WERI-Rb-1 (cell line): ENCODE measurements at places on chromosomes 11 and 22.

- no peak for DNase-seq
Measured at GRCh38 chr22:43128928-43129424, 14.2 kb downstream of the MCAT start.

- no peak for DNase-seq
Measured at GRCh38 chr11:78497293-78497692, 77.4 kb downstream of the NARS2 start.

- no peak for DNase-seq
Measured at GRCh38 chr11:35765211-35765610, 102.6 kb downstream of the TRIM44 start.

GRCh38 chr11:18203723-18204122, 31.1 kb downstream of the MRGPRX4 start:
- DNase-seq: peak; percentile 56

DNA sequence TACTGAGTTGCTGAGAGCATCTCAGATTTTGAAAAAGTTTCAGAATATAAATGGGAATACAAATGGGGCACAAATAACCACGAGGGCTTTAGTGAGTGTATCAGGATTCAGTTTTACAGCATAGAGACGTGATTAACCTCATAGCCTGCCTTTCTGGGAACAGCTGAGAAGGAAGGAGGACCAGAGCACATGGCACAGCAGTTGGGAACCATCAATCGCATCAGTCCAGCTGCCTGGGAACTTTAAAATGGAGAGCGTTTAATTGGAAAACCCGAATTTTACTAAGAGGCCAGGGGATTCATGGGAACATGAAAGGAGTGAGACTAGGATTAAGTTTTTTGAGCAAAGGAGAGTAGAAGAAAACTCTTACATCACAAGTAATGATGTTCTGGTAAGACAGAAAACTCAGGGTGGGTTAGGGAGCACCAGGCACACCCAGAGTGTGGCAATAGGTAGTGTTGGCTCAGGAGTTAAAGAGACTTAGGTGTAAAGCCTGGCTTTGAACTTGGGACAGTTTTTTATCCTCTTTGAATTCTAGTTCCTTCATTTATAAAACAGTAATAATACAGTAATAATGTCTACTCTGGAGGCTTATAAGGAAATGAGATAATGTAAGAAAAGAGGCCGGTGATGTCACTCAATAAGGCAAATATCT, 40.2 kb downstream of the FZD4 start:
- DNase-seq: no peak

DNA sequence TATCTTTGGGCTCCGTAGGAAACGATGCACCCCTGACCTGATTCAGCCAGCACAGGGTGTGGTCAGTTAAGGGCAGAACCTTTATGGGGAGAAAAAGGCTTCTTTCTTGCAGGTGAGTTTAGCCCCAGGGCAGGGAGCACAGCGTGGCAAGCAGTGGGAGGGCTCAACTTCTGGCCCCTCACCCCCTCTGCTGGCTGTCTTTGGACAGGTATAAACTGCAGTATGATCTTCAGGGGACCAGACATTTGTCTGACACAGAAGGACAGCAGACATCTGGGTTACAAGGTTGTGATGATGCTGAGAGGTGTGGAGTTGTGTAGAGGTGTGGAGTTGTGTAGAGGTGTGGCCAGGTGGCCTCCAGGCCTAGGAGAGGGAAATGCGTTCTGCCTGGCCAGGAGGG, 324.0 kb upstream of the PLET1 start:
- peak; percentile 54 for DNase-seq

- DNase-seq: no peak
Measured at GRCh38 chr11:67627812-67628624, 1.7 kb downstream of the NUDT8 start.

DNA sequence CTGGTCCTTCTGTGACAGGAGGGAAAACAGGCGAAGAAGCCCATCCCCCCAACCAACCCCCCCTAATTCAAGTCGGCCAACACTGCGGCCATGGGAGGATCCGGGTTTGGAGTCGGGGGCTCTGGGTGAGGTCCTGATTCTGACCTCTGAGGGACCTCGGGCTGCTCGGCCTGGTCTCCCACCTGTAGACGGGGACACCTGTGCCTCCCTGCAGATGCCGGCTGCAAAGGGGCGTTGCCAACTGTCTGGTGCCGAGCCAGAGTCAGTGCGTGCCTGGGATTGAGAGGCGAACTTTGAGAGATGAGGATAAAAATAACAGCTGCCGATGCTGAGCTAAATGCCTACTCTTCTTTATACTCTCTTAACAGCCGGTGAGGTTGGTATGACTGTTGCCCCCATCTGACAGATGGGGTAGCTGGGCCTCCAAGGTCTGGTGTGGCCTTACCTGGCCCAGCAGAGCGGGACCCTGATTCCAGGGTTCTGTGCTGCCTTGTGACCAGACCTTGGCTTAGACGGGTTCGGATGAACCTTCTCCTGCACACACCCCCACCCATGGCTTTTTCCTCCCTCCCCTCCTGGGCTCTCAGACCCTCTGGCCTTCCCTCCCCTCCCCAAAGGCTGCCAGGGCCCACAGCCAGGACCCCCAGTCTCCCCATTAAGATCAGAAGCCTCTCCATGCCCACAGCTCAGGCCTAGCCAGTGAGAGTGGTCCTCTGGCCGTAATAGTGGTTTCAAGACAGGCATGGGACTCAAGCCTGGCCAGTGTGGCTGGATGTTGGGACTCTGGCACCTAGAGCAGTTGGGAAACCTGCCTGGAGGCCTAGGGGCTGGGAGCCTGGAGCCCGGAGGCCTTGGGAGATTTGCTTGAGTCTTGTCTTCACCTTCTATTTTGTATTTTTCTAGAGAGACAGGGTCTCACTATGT, 41.7 kb downstream of the KCNJ4 start:
- DNase-seq: peak; percentile 76
